ENCODE measurements at places on chromosomes 1 and 21.

GRCh38 chr1:60936591-60937342, 145.6 kb upstream of the NFIA start:
- DNase-seq = no peak

DNA sequence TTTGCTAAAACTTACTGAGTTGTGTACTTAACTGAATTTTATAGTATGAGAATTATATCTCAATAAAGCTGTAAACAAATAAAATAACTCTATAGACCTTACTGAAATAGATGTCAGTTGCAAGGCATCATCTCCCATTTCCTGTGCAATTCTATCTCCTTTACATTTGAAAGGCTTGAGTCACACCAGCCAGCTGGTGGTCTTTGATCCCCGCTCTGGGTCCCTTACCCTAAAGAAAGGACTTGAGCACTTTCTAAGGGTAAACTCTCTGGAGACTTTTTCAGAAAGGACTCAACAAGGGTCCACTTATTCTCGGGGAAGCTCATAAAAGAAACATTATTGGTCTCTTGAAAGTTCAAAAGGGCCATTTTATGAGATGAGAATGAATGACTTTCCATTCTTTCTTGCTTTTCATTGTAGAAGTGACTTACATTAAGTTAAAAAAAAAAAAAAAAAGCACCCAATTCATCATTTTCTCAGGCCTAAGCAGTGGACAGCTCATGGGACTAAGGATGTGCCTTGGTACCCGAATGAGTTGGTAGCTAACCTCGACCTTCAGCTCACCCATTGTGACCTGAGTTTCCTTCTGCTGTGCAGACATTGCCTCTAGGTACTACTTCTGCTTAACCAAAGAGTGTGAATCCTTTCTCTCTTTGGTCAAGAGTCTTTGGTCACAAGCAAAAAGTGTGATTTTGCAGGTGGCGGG, 147.0 kb upstream of the COA6 start:
- no peak for DNase-seq

DNA sequence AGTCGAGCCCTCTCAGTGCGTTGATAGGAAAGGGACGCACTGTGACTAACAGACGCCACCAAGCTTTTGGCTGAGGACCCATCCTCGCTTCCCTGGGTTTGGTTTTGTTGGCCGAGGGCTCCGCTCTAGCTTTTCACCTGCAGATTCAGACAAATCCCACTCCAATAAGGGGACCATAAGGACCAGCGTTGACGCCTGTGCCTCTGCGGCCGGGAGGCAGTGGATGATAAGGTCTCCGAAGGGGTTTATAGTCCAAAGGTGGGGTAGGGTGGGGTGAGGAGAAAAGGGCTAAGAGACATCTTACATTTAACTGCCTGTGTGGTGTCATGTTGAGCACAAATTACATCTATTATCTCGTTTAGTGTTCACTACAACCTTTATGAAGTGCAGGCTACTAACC, 760 bp downstream of the PEX14 start:
- DNase-seq = no peak

GRCh38 chr1:181142096-181142958, 53.8 kb downstream of the IER5 start:
- DNase-seq = peak; percentile 17

DNA sequence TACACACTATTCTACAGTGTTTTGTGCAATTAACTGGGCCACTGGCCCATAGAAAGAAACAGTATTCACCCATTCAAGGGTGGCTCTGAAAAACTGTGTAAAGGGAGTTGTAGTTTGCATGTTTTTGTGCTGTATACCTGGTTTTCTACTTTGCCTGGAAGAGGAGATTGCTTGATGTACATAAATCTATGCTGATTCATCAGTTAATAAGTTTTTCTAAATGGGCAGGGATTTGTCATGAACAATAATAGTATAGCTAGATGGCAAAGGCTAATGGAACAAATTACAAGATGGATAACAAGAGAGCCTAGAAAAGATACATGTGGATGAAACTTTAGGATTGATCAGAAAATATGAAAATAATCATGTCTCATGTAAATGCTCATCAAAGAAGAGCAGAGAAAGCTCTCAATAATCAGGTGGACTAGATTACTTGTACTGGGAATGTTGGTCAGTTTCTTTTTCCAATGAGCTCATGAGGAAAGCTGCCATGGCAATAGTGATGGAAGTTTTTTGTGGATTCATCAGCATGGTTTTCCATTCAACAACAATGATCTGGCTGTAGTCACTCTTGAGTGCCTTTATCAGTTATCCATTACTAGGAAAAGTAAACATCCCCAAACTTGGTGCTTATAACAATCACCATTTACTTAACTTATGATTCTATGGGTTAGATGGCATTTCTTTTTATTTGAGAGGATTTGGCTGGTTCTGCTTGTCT, 602.8 kb downstream of the BRINP3 start:
- DNase-seq = no peak

DNA sequence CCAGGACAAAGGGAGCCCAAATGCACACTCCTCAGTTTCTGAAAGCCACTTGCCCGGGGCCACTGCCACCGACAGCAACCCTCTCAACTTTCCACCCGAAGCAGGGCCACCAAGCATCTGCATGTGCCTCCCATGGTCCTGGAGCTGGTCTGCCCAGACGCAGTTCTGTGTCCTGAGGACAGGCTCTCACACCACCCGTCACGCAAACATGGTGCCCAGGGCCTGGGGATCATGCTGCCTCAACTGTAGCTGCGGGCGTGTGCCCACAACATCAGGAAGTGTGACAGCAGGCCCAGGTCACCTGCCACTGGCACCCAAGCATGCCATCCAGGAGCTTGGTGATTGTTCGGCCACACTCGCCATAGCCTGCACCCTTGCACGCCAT, 14.4 kb downstream of the GBP1 start:
- no peak for DNase-seq

DNA sequence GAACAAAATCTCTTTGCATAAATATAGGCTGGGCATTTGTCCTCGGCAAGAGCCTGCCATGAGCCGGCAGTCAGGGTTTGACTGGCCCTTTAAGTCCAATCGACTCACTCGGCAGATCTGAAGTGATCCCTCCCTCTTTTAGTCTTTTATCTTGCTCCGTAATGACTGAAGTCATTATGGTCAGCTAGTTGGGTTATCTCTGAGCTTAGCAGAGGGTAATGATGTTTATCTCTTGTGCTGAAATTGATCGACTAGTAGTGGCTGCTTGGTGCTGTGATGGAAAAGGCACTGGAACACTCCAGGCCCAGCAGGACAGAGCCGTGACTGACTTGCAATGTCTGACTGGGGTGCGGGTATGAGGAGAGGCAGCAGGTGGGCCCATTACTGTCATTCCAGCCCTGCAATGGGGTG, 468 bp upstream of the ABCA4 start:
- no peak for DNase-seq

DNA sequence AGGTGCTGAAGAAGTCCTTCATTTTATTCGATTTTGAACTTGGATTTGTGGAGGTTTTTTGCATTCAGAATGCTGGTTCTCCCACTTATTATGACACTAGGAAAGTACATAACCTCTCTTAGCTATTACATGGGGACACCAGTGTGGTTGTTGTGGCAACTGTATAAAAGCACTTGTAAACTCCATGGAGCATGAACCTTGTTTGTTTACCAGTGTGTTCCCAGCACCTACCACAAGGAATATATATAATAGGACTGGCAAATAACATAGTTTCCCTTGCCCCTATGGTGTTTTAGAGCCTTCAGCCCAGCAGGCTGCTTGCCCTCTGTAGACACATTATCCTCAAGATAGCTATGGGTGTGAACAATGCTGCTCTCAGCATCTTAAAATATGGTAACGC, 43.1 kb downstream of the RASSF5 start:
- no peak for DNase-seq

DNA sequence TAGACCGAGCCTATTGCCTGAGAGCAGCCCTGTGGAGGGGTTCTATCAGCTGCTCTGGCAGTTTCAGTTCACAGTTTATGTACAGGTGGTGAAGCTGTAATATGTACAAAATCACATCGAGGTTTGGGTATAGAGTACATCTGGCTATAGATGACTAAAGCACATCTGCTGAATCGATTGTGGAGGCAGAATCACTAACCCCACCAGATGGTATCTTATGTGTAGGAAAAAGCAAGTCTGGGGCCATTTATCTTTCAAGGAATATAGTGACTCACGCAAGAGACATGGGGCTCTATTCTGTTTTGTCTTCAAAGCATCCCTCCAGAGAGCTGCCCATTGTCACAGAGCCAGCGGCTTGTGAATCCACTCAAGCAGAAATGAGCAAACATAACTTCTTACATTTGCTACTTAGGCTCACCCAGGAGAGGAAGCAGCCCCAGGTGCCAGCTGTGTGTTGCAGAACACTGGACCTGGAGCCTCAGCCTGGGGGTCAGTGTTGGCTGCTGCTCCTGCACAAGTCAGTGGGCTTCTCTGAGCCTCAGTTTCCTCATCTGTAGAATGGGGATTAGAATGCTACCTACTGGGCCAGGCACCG, 21.3 kb downstream of the MIIP start:
- DNase-seq = peak; percentile 48

- DNase-seq = no peak
Observed at GRCh38 chr1:178868706-178869105, 2.2 kb downstream of the ANGPTL1 start.

DNA sequence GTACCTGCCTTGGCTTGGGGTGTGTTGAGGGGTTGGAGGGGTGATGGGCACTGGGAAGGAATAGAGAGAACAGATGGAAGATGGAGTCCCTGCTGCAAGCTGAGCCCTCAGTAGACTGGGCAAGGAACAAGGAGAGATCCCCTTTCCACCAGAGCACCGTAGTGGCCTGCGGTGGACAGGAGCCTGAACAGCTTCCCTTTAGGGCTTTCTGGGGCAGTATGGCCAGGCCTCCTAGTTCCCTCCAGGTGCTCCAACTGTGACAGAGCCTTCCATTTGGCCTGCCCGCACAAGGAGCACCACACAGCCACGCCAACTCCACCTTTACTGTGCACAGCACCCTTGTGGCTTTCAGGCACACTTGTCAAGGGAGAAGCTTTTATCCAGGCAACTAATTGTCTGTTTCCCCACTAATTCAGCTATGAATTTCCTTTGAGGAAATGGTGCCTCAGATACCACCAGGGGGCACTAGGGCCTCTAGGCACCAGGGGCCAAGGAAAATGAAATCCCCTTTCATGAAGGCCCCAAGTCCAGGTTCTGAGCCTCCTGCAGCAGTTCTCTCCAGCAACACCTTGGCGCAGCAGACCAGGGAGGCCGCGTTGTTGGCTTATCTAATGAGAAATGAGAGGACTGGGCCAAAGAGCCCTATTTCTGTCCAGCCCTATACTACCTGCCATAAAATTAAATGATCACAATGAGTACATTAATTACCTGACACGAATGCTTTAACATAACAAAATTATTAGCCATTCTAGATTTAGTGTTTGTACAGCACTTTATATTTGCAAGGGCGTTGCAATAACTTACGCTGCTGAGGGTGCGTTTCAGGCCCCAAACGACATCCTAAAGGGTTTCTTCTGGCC, 23.1 kb upstream of the ERI3 start:
- peak; percentile 9 for DNase-seq

DNA sequence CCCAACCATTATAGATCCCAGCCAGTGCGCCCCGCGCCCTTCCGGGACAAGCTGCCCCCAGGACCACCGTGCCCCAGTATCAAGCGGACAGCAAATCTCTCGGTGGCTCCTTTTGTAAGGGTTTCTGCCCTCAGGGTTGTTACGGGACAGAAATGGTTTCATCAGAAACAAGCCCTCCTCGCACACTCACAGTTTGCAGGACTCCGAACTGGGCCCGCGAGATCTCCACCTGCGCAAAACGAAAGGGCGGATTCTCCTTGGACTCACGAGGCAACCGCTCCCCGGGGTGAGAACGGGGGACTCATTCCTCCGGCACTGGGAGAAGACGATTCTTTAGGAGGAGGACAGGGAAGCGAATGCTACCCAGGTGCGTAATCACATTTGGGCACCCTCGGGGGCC, 51.1 kb upstream of the H6PD start:
- DNase-seq = no peak

DNA sequence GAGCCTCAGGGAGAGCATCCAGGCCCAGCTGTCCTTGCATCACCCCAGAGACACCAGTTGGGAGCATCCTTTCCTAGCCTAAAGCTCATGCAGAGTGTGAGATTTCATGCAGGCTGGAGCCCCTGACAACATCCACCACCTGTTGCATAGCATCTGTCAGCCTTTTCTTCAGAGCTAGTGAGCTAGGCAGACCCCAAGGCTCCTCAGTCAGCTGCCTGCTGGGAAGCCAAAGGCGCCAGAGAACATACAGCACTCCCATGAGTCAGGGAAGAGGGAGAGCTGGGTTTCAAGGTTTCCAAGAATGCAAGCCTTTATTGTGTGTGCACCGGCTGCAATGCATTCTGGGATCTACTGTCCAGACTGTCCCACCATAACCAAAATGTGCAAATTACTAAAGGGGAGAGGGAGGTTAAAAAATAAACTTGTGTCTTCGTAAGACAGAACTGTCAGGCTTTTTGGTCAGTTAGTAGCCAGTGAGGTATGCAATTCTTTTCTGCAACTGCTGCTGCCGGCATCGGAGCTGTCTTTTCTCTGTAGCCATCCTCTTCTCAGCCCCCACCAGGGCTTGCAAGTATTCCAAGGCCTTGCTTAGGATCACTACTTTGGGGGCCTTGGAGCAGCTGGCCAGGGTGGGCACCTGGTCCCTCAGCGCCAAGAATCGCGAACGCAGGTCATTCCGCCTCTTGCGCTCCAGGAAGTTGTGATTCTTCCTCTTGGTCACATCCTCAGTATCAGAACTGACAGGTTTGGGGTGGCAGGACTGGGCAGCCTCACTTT, 4.6 kb downstream of the MYCL start:
- DNase-seq = no peak

- DNase-seq = no peak
Observed at GRCh38 chr1:218613105-218613504, 268.0 kb downstream of the TGFB2 start.

GRCh38 chr21:25625036-25625435, 14.0 kb upstream of the JAM2 start:
- no peak for DNase-seq

DNA sequence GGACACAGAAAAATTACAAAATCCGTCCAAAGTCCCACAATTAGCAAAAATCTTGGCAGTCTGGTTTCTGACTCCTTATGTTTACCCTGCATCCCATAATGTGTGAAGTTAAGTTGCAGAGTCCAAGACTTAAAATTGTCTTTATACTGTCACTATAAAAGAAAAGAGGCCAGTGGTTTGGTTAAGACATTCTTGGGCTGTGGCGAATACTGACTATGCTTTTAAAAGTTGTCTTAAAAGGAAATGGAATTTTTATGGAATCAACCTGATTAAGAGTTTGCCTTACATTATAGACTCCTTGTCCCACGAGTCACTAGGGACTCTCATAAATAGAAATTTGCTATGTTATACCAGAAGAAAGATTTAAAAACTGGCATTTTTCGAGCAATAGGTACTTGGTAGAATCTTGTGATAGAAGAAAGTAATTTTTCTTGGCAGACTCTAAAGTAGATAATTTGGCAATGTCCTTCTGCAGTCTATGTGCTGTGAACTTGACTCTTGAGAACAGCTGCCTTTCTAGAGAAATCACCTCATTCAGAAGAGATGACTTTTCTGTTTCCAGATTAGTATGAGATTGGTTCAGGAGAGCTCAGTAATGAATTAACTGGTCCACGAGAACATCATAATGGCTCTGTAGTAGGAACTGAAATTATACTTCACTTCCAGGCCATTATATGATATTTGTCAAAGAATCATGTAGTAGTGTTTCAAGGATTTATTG, 31.8 kb downstream of the NTNG1 start:
- no peak for DNase-seq

- DNase-seq = no peak
Observed at GRCh38 chr1:15492596-15492995, 16.7 kb downstream of the CELA2B start.

Data from GF-D8 (cell line).